Dorsolateral prefrontal cortex (tissue), 122 donors: ENCODE measurements at places on chromosomes 5 and 9. TPM values are rescaled to one million over a fixed set of nuclear protein-coding genes. Genes with fewer than 3 reads are reported as not detected.

DNA sequence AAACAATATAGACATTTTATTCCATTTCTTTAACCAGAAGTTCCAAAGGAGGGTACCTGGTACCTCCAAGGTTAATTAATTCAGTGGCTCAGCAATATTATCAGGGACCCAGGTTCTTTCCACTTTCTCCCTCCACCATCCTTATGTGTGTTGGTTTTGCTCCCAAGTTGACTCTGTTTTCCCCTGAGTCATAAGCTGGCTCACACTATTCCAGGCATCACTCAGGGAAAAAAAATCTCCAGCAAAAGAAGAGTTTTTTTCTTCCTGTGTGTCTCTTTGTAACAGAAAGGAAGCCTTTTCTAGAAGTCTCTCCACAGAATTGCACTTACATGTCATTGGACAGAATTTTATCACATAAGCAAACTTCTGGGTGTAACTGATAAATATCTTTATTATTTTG, 31.2 kb upstream of the GALNT10 start:
- no peak for DNase-seq

DNA sequence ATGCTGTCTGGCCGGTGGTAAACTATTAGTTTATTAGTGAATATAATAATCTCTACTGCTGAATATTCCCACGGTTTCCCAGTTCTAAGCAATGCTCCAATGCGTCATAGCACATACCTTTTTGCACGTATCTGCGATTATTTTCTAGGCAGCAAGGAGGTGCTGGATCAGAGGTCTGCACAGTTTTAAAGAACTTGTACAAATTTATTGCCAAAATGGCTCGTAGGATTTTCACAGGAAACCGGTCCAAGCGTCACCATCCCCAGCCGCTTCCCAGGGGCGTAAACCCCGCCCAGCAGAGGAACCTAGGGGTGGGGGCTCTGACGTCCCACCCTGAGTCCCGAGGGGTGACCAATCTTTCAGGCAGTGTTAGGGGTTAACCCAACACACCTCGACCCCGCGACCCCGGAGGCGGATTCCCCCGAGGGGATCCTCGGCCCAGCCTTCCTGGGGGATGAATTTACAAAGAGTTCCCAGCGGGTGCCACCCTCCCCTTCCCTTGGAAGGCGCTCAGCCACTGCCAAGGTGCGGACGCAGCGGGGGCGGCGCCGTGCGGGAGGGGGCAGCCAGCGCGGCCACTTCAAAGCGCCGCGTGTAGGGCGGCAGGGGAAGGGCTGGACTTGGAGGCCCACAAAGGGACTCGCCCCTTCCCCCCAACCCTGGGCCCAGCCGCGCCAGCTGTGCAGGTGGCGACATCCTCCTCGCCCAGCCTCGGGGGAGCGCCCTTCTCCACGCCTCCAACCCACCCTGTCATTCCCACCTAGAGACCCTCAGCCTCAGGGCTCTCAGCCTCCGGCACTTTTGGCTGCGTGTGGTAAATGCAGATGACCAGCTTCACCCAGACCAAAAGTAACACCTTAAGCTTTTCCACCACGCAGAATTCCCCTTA, 43.5 kb upstream of the TCF7 start:
- no peak for DNase-seq

DNA sequence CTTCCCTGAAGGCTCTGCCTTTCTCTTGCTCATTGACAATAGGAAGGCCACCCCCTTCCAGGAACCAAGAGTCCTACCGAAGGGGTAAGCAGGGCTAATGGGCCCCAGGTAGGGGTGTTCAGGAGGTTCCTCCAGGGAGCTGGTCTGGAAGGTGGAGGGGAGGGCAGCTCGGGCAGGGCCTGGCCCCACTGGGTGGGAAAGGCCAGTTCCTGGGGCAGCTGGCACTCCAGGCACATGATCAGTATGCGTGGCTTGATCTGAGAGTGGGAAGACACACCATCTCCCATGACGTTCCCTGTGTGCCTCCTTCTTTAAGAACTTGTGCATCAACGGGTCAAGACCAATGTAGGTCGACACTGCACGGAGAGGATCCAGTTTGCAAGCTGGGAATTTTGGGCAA, 149.8 kb downstream of the PHF2 start:
- no peak for DNase-seq

DNA sequence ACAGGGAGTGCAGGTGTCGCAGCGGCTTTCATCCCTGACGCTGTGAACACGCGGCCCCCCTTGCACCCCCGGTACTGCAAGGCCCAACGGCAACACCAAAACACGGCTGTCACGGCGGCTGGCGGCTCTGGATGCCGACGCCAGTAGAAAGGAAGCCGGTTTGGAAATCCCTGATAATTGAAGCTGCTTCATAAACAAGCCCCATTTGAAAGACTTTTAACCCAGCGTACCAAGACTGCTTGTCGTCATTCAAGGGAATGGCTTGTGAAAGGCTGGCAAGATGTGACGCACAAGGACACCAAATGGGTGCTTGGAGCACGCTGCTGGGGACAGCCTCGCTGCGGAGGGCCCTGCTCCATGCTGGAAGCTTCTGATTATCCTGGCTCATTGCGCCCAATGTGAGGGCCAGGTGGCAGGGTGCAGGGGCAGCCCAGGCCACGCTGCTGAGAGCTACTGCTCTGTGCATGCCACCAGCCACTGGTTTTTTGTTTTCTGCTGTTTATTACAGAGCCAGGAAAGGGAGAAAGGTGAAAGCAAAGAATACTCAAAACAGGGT, 63.1 kb downstream of the GTF3C4 start:
- peak; percentile 16 for DNase-seq

The FAM78A gene
- 7.9 TPM for total RNA-seq

- no peak for DNase-seq
Measured at GRCh38 chr9:17611342-17611741, 32.5 kb downstream of the SH3GL2 start.
